Activated CD4-positive, CD25-positive, alpha-beta regulatory T cell (primary cell): ENCODE measurements at places on chromosomes 12 and 14.

- DNase-seq, result no peak
Observed at GRCh38 chr14:63474111-63474510, 69.1 kb downstream of the PPP2R5E start.

- no peak for DNase-seq
Observed at GRCh38 chr12:50723865-50724264, 40.0 kb upstream of the ATF1 start.

- no peak for DNase-seq
Observed at GRCh38 chr14:42316693-42317092, 710.0 kb downstream of the LRFN5 start.

DNA sequence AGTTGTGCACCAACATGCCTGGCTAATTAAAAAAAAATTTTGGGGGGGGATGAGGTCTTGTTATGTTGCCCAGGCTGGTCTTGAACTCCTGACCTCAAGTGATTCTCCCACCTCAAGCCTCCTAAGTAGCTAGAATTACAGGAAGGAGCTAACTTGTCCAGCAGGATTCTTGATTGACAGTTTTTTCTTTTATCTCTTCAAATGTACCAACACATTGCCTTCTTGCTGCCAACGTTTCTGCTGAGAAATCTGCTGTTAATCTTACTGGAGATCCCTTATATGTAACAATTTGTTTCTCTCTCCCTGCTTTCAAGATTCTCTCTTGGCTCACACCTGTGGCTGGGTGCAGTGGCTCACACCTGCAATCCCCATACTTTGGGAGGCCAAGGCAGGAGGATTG, 22.4 kb upstream of the MARK3 start:
- DNase-seq, result no peak

DNA sequence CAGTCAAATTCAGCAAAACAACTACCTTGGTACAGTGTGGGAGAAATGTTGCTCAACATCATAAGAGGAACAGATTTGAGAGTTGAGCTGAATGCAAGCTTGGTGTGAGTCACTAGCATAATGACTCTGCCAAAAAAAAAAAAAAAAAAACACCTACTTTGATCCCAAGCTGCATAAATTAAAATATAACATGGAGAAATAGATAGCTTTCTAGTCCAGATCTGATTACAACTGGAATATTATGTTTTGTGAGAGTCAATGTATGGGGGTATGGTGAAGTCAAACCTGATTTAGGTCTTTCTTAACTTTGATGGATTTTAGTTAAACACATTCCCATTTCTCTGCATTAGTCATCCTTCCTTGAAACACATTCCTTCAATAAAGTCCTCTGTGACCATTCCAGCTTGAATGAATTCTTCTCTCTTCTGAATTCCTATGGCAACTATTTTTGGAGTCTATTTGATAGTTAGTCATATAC, 188.1 kb downstream of the SLC5A8 start:
- no peak for DNase-seq

DNA sequence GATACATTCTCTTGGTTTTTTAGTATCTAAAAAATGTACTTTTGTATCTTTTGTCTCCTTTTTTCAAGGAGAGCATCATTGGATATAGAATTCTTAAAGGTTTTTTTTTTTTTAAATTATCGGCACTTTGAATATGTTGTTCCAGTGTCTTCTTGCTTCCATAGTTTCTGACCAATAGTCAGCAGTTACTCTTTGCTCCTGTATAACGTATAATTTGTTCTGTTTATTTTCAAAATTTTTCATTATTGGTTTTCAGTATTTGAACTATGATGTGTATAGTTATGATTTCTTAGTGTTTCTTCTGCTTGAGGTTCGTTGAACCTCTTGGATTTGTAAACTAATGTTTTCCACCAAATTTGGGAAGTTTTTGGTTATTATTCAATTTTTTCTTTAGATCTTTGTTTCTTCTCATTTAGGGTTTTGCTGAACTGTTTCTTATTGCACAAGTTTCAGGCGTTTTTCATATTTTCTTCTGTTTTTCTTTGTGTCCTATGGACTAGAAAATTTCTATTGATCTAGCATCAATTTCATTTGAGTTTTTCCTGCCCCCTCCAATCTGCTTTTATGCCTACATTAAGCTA, 93.9 kb downstream of the PLBD1 start:
- DNase-seq, result no peak

DNA sequence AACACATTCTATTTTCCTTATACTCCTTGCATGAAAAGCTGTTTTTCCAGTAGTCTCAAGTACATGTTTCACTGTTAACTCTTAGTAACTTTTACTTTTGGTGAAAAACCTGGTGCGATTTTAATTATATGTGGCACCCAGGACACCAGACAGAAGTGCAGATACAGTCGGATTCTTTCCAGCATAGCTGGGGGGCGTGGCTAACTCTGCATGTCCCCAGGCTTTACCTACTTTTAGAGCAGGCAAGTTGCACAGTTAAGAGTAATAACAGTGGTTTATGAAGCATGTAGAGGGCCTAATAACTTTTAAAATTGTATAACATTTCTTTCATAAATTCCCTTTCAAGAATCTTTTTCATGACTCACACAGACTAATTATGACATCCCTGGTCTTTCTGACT, 70.7 kb downstream of the HSD17B6 start:
- DNase-seq, result no peak
